ENCODE measurements at places on chromosomes 12 and 14. TPM values are rescaled to one million over a fixed set of nuclear protein-coding genes. Genes with fewer than 3 reads are reported as not detected.

MAP1LC3B2 gene
- 0.80 TPM for total RNA-seq

TAS2R20 gene
- total RNA-seq: 5.9 TPM

NEUROD4 gene
- total RNA-seq: not detected

KRT72 gene
- not detected for total RNA-seq

Data from endodermal cell (in vitro differentiated cells).